Fibroblast of mammary gland (primary cell): ENCODE measurements at places on chromosomes 4 and X.

DNA sequence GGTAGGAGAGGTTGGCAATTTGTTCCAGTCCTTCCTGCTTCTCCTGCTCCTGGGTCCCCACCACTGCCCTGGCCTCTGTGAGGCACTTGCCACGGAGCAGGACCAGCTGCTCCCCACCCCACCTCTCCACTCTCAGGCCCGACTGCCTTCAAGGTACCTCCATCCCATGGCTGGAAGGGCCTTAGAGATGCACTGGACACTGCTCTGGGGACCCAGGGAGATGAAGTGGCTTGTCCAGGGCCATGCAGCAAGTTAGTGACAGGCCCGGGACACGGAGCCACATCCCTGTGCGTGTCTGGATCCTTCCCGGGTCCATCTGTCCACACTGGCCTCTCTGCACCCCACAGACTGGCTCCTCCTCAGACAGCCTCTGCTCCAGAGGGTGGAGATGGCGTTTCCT, 105.3 kb downstream of the CPZ start:
- no peak for DNase-seq

DNA sequence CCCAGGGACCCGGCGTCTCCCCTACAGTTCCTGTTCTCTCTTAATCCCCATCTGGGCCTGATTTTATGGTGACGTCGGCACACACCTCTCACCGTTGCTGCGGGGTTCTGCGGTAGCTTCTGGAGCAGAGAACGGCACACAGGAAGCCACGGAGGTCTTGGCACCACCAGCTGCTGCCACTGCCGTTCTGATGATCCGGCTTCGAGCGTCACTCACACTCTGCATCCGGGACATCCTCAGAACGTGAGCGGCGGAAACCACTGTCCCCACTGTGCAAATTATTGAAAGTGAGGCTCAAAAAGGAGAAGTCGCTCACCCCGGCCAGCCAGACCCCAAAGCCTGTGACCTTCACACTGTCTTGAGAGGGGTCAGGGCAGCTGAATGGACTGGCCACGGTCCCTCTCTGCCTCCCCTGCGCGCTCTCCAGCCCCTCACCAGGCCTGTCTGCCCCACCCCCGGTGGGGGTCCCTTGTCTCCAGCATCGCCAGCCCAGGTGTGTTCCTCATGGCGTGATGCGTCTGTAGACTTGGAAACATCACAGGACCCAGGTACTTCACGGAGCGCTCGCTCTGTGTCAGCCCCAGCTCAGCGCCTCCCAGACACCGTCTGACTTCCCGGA, 201.1 kb downstream of the AFAP1 start:
- no peak for DNase-seq

DNA sequence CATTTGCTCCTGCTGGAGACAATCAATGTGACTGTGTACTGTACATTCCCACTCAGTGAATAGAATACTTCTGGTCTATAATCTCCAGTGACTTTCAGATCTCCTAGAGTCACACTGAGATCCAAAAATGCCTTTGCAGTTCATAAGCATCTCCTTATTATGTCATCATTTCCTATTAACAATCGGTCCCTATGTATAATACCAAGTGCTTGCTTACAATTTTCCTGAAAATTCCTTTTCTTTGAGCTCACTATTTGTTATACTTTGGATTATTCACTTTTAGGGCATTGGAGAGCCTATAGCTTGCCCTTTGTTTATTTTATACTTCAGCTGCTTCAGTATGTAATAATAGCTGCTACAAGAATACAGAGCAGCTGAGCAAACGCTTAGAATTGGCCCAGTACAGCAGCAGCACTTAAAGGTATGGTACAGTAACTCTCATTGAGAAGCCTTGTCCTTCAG, 313.0 kb downstream of the DCTD start:
- DNase-seq = peak; percentile 25

DNA sequence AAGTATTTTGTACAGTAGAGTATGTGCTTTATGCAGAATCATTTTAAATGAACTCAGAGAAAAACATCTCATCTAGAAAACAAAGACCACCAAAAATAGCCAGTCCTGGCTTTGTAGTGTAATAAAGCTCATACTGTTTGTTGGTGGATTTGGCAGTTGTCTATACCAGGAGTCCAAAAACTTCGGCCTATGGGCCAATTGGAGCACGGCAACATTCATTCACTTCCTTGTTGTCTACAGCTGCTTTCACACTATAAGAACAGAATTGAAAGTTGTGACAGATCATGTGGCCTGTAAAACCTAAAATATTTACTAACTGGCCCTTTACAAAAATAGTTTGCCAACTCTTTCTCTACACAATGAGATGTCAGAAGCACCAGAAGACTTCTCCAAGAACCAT, 5.3 kb downstream of the FBXW7 start:
- DNase-seq = no peak

DNA sequence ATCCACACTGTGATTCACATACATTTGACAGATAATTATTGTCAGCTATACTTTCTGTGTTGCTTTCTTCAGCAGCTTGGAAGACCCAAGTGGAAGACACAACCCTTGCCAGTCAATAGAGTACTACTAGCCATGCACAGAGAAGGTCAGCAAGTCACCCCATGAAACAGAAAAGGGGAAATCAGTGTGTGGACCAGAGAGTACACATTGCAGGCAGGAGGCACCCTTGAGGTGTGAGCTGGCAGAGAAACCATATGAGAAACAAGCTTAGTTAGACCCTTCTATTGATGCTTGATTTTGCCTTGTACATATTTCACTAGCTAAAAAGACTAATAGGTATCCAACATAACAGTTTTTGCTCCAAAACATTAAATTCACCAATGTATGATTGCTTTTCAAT, 99.5 kb downstream of the NLGN4X start:
- no peak for DNase-seq

GRCh38 chr4:128454881-128455280, 167.3 kb upstream of the PGRMC2 start:
- no peak for DNase-seq

- no peak for DNase-seq
Observed at GRCh38 chrX:132169554-132169953, 41.7 kb upstream of the FRMD7 start.

GRCh38 chrX:79162076-79162475, 17.6 kb downstream of the GPR174 start:
- no peak for DNase-seq
